GM06990 (cell line): ENCODE measurements at places on chromosomes 5 and 9.

GRCh38 chr9:34520505-34521385, 2.0 kb downstream of the ENHO start:
- DNase-seq: no peak

GRCh38 chr9:107637421-107638420, 148.2 kb upstream of the KLF4 start:
- DNase-seq: no peak

- no peak for DNase-seq
Measured at GRCh38 chr5:65808818-65809217, 86.8 kb downstream of the NLN start.

DNA sequence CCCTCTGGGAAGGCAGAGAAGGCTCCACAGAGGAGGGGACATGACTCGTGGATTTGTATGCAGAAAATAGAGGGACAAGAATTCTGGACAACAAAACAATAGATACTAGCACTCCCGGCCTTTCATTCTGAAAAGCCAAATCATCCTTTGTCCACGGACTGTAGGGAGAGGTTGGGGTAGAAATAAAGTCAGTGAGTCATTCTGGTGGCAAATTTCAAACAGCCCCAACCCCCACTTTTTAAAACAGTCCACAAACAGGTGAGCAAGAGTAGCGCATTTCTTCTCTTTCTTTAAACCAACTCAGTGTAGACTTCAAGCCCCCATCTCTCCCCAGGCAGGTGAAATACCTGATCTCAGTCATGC, 56.1 kb downstream of the PTPDC1 start:
- no peak for DNase-seq

DNA sequence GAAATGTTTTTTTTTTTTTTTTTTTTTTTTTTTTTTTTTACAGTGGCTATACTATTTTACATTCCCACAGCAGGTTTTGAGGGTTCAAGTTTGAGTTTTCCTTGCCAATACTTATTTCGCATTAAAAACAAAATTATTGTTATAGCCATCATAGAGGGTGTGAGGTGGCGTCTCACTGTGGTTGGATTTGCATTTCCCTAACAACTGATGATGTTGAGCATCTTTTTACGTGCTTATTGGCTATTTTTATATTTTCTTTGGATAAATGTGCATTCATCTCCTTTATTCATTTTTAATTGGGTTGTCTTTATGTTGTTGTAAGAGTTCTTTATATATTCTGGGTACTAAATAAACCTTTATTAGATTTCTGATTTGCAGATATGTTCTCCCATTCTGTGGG, 18.9 kb upstream of the UBLCP1 start:
- no peak for DNase-seq

GRCh38 chr5:125411071-125411743, 664.8 kb upstream of the ZNF608 start:
- peak; percentile 31 for DNase-seq

DNA sequence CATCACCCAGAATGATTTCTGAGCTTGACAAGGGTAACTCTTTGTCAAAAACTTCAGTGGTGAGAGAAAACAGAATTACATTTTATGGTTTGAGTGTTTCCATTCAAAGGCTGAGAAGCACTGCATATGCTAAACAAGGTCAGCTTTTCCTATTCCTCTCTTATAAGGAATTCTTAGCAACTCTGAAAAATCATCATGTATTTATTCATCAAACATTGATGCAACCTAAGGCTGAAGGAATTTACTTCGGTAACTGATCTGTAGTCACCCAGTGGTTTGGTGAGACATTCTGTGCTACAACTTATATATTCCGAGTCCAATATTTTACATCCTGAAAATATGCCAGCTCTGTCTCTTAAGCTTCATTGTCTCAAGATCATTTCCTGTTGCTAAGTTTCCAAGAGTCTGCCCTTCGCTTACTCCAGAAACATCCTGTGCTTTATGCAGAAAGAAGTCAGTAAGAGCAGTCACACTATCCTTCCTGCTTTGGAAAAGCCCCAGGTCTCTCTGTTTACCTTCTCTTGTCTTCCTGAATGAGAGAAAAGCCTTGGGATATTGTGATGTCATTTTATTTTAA, 176.6 kb upstream of the TBCA start:
- no peak for DNase-seq

GRCh38 chr9:114826431-114826830, 20.6 kb upstream of the TNFSF15 start:
- DNase-seq: no peak

DNA sequence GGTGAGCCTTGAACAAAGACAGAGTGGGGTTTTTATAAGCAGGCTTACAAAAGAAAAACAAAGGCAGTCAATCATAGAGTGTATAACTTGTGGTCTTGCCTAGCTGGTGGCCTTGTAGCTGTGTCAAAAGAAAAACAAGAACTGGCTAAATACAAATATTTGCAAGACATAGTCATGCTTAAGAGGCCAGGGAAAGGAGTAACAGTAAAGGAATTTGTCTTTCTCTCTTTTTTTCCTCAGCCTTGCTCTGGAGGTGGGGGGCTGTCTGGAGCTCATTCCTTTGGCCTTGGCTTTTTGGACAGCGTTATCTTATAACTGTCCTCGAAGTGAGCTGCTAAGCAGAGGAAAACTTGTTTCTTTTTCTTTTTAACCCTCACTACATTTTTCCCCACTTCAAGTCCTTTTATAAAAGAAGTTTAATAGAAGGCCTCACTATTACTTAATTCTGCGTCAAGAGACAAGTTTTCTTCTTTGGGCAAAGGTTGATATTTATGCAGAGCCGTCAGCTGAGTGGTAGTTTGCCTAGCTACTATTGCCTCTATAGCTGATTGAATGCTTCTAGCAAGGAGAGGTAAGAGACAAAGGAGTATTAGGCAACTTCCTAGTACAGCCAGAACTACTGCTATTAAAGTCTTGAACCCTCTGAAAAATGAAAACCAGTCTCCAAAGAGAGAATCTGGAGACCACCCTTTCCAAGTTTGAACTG, 14.3 kb downstream of the CEL start:
- no peak for DNase-seq

GRCh38 chr5:72555871-72556270, 48.7 kb upstream of the ZNF366 start:
- no peak for DNase-seq

DNA sequence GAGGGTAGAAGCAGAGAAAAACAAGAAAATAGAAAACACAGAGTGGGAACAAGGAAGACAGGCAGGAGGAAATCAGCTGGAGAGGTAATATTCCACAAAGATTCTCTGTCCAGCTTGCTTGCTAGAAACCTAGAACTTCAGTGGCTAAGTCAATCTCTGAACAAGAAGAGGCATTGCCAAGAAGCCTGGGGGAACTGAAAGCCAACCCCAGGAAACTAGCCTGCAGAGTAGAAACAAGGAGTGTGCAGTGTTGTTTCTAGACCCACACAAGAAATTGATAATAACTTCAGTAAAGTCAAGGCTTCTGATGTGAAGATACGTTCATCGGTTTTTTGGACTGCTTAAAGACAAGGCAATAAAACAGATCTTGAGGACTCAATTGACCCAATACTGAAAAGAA, 234.5 kb upstream of the MAP3K1 start:
- no peak for DNase-seq

DNA sequence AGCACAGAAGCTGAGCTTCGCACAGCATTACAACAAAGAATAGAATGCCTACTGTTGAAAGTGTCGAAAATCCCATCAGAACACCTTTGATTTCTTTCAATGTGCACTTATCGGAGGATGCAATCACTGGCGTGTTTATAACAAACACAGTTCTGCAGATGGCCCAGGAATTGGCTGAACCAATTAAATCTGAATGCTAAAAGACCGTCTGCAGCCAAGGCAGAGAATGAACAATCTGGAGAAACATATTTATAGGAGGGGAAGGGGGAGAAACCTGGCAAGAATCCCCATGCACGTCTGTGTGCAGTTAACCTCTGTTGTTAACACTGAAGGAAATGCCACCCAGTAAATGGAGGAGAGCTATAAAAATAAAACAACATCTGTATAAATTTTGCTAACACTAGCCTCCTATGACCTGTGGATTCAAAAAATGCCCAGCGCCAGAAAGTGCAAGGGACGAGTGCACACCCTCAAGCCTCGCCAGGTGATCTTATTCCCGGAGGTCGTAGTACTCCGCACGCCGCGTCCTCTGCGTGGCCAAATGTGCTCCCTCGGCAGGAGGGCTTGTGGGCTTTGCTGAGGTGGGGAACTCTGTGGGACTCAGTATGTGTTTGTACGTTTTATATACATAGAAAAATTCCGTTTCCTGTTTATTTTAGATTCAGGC, 56.8 kb downstream of the PTCH1 start:
- no peak for DNase-seq

DNA sequence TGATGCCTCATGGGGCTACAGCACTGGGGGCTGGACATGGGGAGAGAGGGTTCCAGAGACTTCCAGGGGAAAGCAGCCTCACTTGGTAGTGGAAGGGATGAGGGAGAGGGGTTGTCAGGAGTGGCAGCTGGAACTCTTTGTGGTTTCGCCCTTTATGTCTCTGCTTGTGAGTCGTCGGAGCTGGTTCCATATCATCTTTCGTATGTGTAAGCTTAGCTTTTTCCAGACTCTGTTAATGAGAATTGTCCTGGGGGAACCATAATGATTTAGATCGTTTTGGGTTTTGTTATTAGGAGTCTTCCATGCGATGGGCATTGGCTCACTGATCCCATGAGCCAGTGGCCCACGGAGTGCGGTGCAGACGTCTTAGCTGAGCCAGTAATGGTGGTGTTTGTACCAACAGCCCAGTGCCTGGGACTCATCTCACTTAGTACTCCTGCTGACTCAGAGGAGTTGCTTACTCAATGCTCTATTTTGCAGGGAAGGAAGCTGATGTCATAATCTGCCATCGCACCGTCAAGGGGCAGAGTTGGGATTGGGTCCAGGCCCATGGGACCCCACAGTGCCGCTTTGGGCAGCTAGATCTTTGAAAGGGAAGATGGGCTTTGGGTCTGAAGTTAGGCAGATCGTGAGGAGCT, 48.5 kb downstream of the NEK6 start:
- no peak for DNase-seq

DNA sequence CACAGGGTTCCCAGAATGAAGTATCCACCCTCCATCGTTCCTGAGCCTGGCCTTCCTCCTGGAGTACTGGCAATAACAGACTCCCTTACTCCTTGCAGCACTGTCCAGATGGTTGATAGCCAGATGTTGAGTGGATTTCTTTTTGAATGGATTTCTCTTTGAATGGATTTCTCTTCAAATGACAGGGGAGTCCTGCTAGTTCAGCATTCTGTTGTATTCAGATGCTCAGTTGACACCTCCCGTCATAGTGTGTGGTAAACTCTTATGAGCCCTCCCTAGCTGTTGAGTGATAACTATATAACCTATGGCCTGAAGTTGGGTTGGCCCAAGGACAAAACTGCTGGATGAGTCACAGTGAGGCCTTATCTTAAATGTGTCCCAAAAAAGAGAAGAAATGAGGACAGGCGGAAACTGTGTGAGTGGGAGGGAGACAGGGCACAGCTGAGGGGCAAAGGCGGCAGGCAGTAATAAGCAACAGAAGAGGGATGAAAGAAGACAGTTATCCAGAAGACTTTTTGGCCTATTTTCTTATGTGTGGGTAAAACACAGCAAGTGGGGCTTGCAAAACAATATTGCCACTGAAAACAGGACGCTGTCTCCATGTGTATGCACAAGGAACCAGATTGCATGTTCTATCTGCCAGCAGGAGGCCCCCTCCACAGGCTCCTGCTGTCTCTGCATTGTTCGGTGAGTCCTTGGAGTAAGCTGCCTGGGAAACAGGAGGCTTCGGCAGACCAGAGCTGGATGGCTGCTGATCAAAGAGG, 209.5 kb upstream of the S1PR3 start:
- DNase-seq: no peak

DNA sequence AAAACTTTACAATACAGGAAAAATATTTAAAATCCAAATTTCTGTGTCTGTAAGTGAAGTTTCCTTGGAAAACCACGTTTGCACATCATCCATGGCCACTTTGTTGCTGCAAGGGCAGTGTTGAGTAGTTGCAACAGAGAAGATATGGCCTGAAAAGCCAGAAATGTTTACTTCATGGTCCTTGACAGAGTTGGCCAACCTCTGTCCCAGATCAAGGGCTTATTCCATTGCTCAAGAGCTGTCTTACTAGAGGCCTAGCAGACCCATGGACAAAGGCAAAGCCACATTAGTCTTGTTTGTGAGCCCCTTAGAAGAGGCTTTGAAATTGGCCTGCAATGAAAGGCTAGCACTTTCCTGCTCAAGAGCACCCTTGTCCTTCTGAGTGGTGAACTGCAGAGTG, 119.4 kb downstream of the GAS1 start:
- no peak for DNase-seq

DNA sequence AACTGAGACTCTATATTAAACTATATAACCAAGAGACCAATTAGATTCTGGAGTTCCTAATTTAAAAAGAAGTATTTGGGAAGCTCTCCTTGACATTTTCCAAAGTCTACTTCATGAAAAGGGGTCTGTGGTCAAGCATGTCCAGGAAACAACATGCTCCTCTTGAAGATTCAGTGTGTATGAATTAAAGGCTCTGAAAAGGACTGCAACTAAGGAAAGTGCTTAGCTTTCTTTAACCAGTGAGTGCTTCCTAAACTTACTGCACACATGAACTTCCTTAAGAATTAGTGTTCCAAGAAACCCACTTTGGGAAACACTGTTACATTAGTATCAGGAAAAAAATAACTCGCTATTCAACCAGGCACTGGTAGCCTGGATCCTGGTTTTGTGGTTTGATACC, 167.6 kb downstream of the MED27 start:
- DNase-seq: no peak

DNA sequence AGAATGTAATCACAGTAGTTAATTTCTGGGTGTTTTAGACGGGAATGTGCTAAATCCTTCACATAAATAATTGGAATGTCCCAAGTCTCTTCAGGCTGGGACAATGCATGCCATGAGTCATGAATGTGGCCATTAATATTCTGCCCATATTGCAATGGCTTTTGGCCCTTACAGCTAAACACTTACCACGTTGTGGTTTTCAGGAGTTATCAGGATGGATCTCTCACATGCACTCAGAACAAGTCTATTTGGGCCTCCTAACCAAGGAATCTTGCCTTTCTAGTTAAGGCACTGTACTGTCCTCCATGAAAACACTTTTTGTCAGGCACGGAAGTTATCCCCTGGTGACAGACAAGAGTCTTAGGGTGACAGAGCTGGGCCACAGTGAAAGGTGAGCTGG, 32.7 kb downstream of the PKD2L2 start:
- DNase-seq: no peak

GRCh38 chr9:76313771-76314170, 80.5 kb downstream of the RFK start:
- DNase-seq: no peak

- DNase-seq: no peak
Measured at GRCh38 chr5:77640589-77641396, 2.3 kb upstream of the OTP start.

DNA sequence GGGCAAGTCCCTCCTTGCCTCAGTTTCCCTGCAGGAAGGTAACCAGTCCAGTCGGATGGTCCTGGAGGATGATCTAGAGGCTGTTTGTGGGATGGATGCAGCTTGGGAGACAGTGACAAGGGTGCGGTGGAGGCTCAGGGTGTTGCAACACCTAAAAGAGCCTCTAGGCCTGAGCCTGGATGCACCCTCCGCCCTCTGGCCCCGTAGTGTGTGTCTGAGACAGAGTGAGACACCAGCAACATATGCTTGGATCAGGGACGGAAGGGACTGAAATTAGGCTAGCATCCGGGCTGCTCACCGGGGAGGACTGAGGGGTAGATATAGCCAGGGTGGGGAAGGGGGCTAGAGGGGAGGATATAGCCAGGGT, 1.1 kb downstream of the CRAT start:
- no peak for DNase-seq

GRCh38 chr5:132237141-132237540, 9.5 kb upstream of the P4HA2 start:
- no peak for DNase-seq

- DNase-seq: no peak
Measured at GRCh38 chr9:75461183-75461582, 372.9 kb downstream of the OSTF1 start.
